ENCODE measurements at places on chromosomes 7 and 10.

DNA sequence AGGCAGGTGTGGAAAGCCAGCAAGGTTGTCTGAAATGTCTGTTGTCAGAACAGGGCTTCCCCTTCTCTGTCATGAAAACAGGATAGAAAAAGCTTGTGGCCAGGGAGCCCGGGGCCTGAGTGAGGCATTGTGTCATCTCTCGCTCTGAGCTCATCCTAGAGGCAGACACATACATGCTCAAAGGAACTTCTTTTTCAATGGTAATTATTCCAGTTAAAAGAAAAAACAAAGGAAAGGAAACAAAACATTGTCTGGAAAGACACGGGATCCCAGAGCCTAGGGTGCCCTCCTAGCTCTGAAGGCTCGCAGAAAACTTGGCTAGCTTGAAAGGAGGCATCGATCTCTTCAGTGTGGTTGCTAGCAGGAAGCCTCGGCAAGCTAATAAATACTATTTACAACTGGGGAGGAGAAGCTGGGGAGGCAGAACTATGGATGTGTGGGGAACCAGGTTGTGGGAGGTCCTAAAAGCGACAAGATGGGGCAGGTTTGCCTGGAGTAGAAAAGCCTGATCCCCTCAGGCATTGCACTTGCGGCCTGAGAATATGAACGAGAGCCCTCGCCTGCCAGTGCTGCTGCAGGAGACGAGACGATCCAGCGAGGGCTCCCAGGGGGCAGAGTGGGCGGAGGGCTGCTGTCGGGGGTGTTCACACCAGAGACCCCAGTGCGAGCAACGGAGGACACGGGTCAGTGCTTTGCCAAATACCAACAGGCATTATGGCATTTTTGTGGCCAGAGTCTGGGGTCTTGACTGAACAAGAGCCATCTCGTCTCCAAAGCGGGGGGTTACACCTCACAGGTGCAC lies 32.8 kb upstream of the DGKI start:
- no peak for DNase-seq

GRCh38 chr10:58967551-58968388 lies 208.7 kb upstream of the PHYHIPL start:
- no peak for DNase-seq

DNA sequence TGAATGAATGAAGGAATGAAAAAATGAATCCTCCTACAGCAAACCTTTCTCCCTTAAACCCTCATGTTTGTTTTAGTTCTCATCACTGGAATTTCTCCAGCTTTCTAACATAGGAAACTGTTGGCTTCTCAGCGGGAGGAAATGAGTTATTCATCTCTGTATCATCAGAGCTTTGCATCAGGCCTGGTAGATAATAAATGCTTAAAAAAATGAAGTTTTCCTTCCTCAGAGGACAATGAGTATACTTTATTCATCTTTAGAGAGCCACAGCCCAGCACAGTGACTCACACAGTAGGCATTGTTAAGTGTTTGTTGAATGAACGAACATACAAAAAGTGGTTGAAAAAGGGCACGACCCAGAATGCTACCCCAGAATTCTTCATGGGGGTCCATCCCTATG lies 62.6 kb downstream of the COL13A1 start:
- no peak for DNase-seq

- no peak for DNase-seq
These were observed 258.0 kb upstream of the SP4 start for GRCh38 chr7:21169667-21170580.

- DNase-seq = no peak
These were observed 49.8 kb downstream of the PLCE1 start for GRCh38 chr10:94043431-94043990.

DNA sequence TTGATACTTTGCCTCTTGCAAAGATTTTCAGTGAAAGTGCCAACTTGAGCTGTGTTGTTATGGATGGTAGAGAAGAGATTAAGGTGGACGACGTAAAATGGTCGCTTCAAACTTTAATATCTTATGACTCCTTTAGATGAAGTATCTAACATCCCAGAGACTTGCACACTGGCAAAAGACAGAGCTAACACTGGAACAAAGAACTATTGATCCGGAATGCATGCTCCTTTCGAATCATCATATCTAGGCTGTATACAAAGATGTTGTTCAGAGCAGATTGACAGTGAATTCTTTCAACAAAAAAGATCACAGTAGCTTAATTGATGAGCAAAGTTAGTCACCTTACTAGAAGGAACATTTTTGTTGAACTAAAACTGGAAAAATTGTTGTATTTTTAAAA lies 592.7 kb downstream of the NXPH1 start:
- DNase-seq = no peak

GRCh38 chr7:4824120-4824775 lies 37.6 kb downstream of the PAPOLB start:
- DNase-seq = no peak

GRCh38 chr10:11153766-11154165 lies 136.1 kb downstream of the CELF2 start:
- no peak for DNase-seq

GRCh38 chr10:129658376-129659072 lies 191.5 kb downstream of the MGMT start:
- DNase-seq = no peak

DNA sequence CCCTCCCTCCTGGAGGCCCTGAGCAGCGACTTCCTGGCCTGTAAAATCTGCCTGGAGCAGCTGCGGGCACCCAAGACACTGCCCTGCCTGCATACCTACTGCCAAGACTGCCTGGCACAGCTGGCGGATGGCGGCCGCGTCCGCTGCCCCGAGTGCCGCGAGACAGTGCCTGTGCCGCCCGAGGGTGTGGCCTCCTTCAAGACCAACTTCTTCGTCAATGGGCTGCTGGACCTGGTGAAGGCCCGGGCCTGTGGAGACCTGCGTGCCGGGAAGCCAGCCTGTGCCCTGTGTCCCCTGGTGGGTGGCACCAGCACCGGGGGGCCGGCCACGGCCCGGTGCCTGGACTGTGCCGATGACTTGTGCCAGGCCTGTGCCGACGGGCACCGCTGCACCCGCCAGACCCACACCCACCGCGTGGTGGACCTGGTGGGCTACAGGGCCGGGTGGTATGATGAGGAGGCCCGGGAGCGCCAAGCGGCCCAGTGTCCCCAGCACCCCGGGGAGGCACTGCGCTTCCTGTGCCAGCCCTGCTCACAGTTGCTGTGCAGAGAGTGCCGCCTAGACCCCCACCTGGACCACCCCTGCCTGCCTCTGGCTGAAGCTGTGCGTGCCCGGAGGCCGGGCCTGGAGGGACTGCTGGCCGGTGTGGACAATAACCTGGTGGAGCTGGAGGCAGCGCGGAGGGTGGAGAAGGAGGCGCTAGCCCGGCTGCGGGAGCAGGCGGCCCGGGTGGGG lies 2.2 kb downstream of the TRIM56 start:
- DNase-seq = no peak

DNA sequence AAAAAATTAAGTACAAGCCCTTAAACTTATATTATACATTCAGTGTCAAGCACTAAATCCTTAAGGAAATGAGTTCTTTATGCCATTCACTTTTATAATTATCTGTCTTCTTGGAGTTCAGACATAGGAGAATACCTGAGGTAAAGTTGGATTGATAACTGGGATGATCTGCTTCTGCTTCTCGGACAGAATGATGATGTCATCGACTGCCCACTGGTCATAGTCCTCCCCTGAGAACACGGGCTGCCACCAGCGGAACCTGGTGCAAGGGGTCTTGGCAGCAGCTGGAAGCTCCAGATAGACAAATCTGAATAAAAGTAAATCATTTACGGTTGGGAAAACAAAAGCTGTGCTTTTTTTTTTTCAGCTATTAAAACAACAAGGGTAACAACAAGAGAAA lies 148.2 kb upstream of the SLC26A5 start:
- DNase-seq = no peak

Data from GM12864 (cell line).